Retinal pigment epithelial cell (primary cell): ENCODE measurements at places on chromosomes 6 and 20.

GRCh38 chr20:45758096-45758495 is 33.6 kb downstream of the WFDC3 start:
- DNase-seq: no peak

DNA sequence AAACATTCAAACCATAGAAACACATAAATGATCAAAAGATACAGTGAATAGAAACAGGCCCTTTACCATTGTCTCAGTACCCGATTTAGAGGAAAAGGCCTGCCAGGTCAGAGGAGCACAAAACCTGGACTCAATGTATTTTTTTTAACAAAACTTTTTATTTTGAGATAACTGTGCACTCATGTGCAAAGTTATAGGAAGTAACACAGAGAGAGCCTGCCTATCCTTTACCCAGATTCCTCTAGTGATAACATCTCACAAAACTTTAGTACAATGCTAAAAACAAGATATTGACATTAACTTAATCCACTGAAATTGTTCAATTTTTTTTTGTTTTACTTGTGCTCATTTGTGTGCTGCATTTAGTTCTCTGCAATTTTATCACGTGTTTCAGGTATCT is 36.8 kb upstream of the SAMD3 start:
- DNase-seq: no peak

DNA sequence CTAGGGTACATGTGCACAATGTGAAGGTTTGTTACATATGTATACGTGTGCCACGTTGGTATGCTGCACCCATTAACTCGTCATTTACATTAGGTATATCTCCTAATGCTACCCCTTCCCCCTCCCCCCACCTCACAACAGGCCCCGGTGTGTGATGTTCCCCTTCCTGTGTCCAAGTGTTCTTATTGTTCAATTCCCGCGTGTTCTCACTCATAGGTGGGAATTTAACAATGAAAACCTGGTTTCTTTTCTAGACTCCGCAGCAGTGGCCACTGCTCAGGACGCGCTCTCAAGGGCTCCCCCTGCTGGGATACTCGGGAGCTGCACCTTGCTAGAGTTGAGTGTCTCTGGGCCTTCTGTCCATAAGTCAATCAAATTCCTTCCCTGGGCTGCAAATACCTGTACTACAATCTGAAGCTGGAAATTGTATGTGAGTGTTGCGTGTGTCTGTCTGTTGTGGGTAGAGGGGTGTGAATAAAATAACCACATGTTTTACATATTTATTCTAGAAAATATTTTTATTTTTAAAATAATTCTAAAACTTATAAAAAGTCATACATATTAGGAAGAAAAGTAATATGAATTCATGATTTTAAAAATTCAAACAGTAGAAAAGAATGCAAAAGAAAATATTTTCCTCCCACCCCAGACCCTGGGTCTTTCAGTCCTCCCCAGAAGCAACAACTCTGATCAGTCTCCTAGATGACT is 8.2 kb upstream of the CEP250 start:
- DNase-seq: peak; percentile 11

GRCh38 chr20:3720068-3720467 is 7.7 kb upstream of the SIGLEC1 start:
- DNase-seq: no peak

DNA sequence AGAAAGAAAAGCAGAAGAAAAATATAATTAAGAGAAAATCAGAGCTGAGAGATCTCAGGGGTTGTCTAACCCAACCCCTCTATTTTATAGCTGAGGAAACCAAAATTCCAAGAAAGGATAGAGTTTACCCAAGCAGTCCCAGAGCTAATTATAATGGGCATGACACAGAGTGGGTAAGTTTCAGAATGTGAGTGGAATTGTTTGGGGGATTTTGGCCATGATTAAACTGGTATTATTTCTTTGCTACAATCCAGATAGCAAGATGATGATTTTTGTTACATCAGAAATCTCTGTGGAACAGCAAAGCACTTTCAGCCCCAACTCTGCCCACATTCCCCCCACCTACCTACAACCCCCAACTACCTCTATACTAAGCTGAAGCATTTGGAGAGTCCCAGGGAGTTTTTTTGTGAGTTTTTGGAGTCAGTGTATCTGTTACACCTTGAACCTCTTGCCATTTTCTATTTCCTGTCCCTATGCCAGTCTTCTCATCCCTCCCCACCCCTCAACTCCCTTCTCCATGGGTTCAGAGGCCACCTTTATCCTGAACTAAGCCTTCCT is 24.7 kb downstream of the POFUT1 start:
- no peak for DNase-seq

DNA sequence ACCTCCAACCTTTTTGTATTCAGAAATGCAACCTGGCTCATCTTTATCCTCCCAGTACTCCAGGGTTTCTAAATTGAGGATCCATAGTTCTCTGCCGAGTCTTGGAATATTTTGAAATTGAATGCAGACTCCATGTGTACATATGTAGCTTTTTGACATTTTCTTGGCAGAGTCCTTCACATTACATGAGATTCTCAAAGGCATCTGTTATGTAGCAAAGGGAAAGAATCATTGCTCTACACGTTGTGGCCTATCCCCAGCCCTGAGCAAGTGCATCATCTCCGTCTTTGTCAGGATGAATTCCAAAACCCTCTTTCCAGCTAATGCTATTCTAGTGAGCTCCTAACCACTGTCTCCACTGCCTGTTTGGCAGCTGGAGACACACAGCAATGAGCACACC is 742.9 kb downstream of the DHX35 start:
- DNase-seq: no peak

DNA sequence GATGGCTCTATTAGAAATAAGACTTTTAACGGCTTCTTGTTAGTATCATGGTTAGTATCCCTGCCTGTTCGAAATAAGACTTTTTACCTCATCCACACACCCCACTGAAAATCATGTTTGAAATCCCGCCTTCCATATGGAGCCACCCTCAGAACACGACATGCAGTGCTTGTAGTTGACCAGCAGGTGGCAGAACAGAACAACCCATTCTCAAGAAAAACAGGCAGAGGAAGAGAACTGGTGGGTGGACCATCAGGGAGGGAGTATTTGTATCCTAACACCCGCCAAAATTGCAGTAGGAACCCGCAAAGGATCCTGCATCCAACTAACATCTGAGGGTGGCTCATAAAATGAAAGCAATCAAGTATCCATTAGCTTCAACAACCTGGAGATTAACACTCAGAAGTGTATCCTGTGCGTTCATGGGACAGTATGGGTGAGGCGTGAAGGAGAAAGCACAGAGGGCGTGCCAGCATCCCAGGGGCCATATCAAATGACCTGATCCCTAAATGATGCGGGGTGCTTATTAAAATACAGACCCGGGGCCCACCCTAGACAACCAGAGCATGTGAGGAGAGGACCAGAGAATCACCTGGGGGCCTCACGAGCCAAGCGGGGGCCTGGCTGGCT is 89.6 kb upstream of the NHSL1 start:
- no peak for DNase-seq

- DNase-seq: no peak
Observed at GRCh38 chr6:32129297-32130088, 595 bp downstream of the FKBPL start.

- DNase-seq: no peak
Observed at GRCh38 chr6:108719477-108719876, 128.7 kb upstream of the ARMC2 start.
